Smooth muscle cell of the brain vasculature (primary cell): ENCODE measurements at places on chromosomes 12 and 14.

DNA sequence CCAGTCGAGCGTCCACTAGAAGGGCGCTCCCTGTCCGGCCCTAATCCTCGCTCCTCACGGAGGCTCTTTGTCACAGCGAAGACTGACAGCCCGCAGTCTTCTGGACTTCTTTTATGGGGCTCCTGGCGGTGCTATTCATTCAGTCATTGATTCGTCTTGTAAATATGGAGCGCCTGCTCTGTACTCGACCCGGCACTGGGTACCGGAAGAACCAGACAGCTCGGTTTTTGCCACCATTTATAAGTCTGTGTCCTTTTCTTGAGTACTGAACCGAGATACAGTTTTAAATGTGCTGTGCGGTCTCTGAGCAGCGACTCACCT, 570 bp downstream of the DMAC2L start:
- no peak for DNase-seq

DNA sequence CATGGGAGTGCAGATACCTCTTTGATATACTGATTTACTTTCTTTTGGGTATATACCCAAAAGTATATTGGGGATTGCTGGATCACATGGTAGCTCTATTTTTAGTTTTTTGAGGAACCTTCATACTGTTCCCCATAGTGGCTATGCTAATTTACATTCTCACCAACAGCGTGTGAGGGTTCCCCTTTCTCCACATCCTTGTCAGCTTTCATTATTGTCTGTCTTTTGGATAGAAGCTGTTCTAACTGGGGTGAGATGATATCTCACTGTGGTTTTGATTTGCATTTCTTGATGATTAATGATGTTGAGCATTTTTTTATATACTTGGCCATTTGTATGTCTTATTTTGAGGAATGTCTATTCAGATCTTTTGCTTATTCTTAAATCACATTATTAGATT, 44.1 kb upstream of the JDP2 start:
- no peak for DNase-seq

DNA sequence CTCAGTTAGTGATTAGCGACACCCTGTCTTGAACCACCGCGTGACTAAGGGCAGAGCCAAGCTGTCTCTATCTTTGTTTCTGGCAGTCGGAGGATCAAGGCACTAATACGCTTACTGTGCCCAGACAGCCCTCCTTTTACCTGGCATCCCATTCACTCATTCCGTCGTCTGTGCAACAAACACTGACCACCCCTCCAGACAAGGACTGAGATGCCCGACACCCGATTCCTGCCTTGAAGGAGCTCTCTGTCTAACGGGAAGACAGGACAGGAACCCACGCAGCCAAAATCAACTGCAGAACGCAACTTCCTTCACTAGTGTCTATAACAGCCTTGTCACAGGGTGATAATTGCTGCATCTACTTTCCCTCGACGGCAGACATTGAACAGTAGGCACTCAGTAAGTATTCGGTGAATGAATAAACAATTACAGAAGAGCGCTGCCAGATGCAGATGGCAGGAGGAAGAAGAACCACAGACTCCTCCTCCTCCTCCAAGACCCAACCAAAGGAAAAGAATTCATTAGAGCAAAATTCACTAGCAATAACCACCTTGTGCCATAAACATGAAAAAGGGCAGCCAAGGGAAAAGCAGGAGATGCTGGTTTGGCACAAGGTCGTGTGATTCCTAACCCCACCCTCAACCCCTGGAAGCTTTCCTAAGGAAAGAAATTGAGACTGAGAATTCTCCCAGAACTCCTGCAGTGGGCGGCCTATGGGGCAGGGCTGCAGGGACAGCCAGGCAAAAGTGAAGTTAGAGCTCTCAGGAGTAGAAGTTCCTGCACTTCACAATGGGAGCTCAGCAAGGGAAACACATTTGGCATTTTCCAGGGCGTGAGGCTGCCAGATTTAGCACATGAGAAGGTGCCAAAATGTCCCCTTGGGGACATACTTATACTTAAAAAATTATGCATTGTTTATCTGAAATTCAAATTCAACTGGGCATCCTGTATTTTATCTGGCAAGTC, 186.6 kb upstream of the DIO3 start:
- no peak for DNase-seq

DNA sequence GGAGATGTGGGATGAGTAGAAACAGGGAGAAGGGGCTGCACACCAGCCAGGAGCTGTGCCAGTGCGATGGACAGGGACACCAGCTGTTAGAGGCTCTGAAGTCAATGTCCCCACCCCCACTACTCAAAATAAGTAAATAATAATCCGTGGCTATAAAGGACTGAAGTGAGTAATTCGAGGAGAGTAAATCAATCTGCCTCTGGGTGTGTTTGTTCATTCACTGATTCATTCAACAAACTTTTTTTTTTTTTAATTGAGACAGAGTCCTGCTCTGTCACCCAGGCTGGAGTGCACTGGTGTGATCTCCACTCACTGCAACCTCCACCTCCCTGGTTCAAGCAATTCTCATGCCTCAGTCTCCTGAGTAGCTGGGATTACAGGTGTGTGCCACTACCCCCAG, 363.6 kb downstream of the TMEM132D start:
- no peak for DNase-seq

DNA sequence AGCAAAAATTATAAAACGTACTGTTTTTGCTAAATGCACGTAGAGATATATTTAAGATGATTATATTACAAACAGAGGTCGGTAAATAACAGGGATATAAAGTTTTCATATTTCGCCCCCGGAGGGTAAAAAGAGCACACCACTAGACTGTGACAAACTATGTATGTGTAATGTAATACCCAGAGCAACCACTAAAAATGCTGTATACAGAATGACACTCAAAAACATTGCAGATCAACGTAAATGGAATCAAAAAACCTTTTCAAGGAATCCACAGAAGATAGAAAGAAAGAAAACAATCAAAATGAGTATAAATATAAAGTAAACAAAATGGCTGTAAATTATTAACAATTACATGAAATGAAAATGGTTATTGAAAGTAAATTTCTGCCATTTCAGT, 37.6 kb upstream of the PRB4 start:
- no peak for DNase-seq

- DNase-seq, result no peak
Observed at GRCh38 chr12:121789233-121789781, 4.2 kb downstream of the RHOF start.
